ENCODE measurements at places on chromosomes 16 and 17.

GRCh38 chr16:67278773-67279295, 498 bp upstream of the PLEKHG4 start:
- DNase-seq = no peak

DNA sequence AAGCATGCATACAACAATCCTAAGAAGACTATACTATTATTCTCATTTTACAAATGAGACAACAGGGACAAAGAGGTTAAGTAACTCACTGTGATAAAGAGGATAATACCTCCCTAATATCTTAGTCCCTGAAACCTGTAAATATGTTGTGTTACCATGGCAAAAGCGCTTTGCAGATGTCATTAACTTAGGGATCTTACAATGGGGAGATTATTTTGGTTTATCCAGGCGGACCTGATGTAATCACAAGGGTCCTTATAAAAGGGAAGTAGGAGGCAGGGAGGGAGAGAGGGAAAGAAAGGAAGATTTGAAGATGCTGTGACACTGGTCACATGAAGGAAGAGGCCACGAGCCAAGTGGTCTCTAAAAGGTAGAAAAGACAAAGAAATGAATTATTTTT, 164.7 kb downstream of the CNTNAP4 start:
- no peak for DNase-seq

GRCh38 chr17:64007838-64008282, 9.7 kb downstream of the PRR29 start:
- DNase-seq = no peak

DNA sequence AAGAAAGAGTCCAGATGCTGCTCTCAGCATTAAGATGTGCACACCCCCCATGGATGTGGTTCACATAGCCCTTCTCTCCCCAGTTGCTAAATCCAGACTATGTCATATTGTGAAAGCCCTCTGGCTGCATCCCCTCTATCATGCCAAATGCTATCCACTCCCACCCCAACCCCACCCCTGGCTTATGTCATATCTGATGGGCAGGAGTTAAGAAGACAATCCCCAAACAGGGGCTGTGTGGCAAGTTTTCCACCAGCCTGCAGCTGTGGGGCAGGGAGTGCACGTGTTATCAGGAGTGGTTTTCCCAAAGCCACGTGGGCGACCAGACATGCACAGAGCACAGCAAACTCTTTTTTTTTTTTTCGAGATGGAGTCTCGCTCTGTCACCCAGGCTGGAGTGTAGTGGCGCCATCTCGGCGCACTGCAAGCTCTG, 10.0 kb downstream of the FAM117A start:
- no peak for DNase-seq

DNA sequence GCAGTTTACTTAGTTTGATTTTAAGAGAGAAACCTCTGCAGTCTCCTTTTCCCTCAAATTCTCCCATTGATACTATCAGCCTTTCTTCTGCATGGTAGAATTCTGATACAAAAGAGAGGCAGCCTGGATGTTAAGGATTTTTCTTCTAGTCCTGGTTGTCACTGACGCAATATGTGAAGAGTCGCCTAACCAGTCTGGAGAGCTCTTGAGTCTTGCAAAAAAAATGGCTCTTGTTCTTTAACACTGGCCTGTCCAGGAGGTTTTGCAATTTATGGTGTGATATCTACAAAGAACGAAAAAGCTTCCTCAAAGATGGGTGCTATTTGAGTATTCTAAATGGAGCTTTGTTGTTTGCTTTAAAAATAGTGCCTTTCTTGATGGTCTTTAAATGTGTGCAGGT, 28.9 kb downstream of the COX10 start:
- DNase-seq = no peak

GRCh38 chr16:67463059-67463458, 17.9 kb downstream of the ATP6V0D1 start:
- no peak for DNase-seq

DNA sequence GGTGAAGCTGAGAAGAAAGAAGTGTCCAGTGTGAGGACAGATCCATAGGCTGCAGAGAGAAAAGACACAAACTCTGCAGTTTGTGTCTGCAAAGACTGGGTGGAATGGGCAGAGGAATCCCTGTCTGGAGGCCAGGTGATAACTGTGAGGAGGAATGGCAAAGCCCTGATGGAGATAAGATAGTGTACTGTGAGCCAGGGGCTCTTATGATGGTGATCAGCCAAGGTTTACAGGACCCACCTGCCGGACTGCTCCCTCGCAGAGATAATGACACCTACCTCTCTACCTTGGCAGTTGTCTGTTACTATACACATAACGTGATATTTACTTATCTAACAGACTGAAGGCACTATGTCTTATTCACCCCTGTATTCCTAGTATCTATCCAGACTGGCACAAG, 92.6 kb upstream of the ASIC2 start:
- DNase-seq = no peak

- no peak for DNase-seq
These were observed 22.4 kb downstream of the SREBF1 start for GRCh38 chr17:17814162-17815061.

DNA sequence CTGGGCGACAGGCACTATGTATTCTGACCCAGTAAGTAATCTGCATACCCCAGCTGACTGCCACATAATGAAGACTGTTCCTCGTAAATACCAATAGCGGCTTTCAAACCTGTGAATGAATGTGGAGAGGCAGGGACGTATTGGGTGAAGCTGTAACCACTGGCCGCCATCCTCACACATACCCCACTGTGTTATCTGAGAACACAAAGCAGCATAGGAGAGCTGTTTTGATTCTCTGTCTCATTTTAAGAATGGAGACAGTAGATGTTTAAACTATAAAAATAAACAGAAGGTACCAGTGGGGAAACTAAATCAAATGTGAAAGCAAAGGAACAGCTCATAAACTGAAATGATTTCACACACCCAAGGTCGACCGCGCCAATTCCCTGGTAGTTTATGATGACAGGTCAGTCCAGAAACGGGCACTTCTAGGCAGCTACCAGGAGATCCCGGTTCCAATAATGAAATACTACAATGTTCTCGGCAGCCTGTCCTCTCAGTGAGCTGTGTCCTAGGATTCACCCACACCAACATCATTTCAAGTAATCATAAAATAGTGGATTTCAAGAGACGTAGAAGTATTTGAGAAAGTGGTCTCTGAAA, 109.7 kb downstream of the ADCY9 start:
- DNase-seq = no peak

GRCh38 chr17:57461082-57461481, 204.8 kb downstream of the MSI2 start:
- no peak for DNase-seq

DNA sequence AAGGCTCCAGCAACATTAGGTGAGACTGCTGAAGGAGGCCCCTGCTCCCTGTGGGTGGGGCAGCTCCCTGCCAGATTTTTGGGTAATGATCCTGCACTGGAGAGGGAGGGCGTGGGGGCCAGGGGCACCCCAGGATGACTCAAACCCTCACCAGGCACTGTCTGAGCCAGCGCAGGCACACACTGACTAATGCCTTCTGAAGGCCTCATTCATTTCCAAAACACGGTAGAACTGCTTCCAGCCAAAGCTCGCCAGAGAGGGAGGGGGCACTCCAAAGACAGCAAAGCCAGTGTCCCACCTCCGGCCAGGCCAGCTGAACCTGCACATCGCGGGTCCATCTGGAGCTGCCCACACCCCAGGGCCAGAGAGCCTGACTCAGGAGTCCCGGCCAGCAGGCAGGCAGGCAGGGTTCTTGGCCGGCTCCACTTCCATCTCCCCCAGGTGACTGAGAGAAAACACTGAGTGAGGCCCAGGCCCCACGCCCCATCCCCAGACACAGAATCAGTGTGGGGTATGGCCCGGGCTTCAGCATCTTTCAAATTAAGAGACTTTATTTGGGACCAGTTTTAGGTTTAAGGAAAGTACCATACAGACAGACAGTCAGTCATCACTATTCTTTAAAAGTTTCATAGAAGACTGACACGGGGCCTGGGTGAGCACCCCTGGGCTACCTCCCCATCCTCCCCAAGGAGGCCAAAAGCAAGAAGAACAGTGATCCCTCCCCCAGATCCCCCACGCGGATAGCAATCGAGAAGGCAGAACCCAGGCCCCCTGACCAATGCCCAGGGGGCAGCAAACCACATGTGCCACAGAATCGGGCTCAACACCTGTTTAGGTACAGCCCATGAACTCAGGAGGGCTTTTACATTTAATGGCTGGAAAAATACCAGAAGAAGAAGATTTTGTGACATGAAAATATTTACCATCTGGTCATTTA, 2.3 kb downstream of the PIEZO1 start:
- peak; percentile 44 for DNase-seq

DNA sequence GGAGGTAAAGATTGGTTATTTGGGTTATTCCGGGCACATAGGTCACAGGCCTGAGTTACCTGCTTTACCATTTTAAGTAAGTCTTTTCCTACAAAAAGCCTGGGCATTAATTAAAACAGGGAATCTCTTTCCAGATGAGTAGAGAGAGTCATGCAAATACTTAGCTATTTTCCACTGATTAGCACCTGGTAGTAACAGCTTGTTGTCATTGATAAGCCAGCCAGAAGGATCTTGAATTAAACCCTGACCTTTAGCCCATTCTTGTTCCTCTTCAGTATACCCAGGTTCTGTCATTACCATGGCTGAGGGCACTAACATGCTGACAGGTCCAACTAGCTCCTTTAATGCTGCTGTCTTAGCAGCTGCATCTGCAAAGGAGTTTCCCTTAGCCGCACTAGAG, 44.4 kb upstream of the ARL4D start:
- no peak for DNase-seq

DNA sequence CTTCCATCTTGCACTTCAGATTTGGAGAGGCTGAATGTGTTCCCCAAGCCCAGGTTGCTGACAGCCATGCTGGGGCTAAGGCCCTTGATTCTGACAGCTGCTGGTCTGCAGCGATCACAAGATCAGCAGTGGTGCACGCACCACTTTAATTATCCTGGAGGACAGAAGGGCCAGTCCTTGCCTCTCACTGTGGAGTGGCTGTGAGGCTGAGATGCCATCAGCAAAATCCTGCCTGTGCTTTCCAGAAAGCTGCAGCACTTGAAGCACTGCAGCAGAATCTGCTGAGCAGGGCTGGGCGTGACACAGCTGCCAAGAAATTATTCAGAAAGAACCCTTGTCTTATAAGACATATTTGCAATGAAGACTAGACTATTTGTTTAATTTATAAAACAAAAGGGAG, 37.1 kb downstream of the NUP93 start:
- no peak for DNase-seq

DNA sequence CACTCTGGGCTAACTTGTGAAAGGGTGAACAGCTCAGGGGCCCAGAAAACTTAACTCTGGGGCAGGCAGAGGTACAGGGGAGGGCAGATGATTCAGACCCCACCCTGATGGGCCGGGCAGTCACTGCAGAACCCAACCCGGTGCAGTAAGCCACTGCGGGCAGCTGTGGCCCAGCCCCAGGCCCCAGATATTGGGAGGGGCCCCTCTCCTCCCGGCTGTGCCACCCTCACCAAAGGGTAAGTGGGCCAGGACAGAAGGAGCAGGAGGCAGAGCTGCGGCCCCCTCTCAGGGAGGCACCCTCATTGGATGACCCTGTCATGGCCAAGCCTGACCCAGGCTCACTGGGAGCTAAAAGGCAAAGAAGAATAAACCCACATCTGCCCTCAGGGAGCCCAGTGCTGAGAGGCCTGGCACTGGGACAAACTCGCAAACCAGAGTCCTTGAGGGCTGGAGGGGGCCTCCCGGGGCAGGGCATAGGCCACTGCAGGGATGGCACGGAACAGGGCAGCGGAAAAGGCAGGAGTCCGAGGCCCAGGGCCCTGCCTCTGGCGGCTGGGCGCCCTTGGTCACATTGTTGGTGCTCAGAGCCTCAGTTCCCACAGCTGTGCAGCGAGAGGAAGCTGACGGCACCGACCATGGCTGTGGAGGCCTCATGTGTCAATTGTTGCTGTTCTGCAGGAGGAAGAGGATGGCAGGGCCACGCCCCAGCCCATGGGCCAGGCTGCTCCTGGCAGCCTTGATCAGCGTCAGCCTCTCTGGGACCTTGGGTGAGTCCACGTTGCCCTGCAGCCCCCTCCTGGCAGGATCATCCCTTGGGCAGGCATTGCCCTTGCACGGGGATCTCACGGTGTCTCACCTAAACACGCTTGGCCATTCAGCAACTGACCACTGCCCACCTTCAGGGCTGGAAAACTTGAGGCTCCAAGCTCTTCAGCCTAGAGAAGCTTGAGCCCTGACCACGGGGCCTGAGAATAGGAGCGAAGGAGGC, 3.1 kb downstream of the ITGB4 start:
- no peak for DNase-seq

- DNase-seq = no peak
These were observed 33.9 kb downstream of the PECAM1 start for GRCh38 chr17:64356776-64357175.

DNA sequence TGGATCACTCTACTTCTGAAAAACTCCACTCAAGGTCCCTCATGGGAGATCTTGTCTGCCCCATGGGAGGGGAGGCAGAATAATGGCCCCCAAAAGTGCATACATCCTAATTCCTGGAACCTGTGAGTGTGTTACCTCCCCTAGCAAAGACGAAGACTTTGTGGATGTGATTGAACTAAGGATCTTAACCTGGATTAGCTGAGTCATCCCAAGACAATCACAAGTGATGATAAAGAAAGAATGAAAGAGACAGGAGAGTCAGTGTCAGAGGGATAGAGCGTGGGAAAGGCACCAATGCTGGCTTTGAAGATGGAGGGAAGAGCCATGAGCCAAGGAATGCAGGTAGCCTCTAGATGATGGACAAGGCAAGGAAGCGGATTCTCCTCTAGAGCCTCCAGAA, 374.7 kb upstream of the DYNLRB2 start:
- no peak for DNase-seq

Data from OCI-LY7 (cell line).